ENCODE measurements at places on chromosomes 2 and 18.

GRCh38 chr2:144451443-144451842, 68.5 kb downstream of the ZEB2 start:
- no peak for DNase-seq

DNA sequence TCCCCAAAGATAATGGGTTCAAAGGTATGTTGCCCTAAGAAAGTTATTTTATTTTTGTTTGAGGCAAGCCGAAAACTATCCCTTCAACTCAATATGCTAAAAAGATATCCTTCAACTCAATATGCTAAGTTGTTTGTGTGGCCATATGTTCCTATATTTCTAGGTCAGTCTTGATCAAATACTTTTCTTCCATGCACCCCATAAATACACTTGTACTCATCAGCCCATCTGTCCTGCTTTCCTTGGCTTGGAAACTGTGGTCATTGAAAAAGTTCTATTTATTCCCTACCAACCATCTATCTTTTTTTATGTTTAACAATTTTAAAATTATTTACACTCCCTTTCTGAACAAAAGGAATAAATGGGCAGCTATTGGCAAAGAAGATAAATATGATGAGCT, 447.7 kb downstream of the NRXN1 start:
- no peak for DNase-seq

GRCh38 chr2:154518872-154519271, 179.6 kb upstream of the KCNJ3 start:
- DNase-seq: no peak

DNA sequence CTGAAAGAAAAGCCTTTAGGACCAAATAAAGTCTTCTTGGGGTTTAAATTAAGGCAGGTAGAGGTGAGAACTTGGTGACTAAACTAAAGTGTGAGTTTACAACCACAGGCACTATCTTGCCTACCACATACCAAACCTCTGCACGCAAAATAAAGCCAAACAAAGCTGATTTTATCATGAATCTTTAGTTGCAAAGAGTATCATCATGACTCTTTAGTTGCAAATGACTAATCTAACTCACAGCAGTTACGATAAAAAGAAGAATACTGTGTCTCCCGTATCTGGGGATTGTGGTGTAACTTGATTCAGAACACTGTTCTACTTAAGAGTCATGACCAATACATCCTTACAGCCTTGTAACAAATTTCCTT, 11.2 kb downstream of the CFAP210 start:
- no peak for DNase-seq
